ENCODE measurements at places on chromosomes 3 and 15.

GRCh38 chr3:170295586-170295985 lies 61.9 kb upstream of the SKIL start:
- ATAC-seq: no peak

- no peak for ATAC-seq
Measured at GRCh38 chr3:134481166-134481565, 4.6 kb downstream of the ANAPC13 start.

- no peak for ATAC-seq
Measured at GRCh38 chr3:126040386-126040785, 43.5 kb downstream of the SLC41A3 start.

DNA sequence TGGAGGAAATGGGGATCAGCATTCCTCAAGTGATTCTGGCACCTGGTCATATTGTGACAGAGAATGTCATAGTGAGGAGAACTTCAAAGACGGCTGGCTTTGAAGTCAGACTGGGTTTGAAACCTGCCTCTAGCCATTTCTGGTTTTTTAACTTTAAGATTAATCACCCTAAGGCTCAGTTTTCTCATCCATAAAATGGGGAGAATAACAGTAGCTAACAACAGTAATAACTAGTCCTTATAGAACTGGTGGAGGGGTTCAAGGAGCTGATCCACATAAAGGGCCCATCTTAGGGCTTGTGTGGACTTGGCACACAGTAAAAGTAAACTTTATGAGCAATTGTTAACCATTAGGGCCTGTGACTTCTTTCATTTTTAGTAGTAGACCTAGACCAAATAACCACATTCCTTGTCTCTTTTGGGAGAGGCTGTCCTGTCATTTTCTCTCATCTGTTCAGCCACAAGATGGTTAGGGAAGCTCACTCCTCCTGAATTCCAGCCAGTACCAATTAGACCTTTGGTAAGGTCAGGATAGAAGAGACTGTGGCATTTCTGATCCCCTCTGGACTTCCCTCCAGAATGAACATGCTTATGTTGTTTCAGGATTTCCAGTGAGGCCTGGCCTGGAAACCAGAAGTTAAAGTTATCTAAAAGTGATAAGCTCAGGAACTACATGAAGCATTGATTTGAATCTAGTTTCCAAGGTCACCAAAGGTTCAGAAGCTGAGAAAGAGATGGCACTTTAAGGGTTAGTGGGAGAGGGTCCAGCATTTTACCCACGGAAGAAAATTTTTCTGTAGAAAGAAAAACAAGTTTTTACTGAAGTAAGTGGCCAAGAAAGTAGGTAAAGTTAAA lies 159.3 kb upstream of the DPH6 start:
- ATAC-seq: no peak

DNA sequence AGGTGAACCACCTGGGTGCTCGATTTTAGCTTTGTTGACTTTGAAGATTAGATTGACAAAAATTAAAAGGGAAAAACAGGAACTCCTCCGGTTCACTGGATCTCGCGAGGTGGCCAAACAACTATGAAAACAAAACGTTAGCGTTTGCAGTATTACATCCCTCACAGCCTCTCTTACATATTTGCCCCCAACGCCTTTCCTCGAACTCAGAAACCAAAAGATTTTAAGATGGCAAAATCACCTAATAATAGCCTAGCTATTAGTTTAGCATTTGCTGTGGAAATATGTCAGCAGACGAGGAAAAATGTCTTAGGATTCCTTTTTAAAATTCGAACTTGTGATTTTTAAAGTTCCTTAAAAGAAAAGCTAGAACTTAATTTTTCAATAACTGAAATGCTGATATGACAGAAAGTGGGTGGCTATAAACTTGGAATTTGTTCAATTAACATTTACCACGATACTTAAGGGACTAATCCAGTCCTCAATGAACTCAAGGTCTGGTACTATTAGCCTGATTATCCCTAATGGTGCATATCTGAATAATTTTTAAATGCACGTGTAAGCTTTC lies 491 bp upstream of the SENP7 start:
- ATAC-seq: peak; percentile 38

- ATAC-seq: peak; percentile 86
Measured at GRCh38 chr15:90031231-90031791, 30.2 kb downstream of the ZNF710 start.

DNA sequence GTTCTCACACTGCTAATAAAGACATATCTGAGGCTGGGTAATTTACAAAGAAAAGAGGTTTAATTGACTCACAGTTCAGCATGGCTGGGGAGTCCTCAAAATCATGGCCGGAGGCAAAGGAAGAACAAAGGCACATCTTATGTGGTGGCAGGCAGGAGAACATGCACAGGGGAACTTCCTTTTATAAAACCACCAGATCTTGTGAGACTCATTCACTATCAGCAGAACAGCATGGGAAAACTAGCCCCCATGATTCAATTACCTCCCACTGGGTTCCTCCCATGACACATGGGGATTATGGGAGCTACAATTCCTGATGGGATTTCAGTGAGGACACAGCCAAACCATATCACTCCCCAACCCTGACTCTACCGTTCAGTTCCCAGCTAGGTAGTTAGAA lies 59.7 kb upstream of the MINAR1 start:
- no peak for ATAC-seq

DNA sequence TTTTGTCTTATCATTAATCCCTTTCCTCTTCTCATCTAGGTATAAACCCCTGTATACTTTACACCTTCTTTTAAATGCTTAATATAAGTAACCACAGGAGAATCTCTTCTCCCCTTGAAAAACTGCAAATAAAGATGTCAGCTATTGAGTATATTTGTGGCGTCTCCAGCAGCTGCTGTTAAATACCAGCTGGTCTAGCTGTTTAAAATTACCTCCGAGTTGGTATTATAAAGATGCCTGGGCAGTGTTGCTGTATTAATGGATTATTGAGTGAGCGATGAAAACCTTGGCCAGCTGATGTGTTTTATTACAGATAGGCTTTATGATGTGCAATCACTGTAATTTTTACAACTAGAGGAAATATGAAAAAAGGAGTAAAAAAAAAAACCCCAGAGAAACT lies 388.1 kb downstream of the TBC1D5 start:
- ATAC-seq: no peak

DNA sequence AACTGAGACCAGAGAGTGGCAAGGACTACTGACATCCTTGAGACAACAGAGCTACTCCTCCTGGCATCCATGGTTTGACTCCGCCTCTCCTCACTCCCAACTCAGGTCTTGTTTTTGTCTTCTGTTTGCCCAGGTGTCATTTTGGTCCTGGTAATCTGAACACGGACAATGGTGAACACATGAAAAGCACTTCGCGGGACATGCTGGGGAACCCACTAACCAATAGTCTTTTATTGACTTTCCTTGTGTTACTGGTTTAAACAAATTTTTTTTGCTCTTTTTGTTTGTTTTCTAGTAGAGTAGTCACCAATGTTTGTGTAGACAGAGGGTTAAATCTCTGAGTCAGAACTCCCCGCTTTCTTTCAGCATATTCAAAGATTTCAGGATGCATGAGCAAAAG lies 38.4 kb downstream of the LARP6 start:
- ATAC-seq: no peak

Measured in activated T-helper 17 cell treated with anti-CD3 and anti-CD28 coated beads, Interleukin-2, amount 50 U/mL, for 72 hours (primary cell).